ENCODE measurements at places on chromosomes 13 and 19.

DNA sequence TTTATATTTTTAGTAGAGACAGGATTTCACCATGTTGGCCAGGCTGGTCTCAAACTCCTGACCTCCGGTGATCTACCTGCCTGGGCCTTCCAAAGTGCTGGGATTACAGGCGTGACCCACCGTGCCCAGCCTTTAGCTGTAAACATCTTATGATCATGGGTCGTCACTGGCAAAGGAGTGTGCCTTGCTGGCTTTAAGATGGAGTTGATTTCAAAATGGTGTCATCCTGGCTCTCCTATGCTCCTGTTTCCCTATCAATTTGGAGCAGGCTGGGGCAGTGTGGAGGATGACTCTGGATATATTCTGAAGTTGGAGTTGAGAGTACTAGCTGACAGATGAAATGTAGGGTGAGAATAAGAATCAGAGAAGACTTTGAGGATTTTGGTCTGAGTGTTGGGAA lies 18.4 kb upstream of the ATP8A2 start:
- DNase-seq, result no peak

DNA sequence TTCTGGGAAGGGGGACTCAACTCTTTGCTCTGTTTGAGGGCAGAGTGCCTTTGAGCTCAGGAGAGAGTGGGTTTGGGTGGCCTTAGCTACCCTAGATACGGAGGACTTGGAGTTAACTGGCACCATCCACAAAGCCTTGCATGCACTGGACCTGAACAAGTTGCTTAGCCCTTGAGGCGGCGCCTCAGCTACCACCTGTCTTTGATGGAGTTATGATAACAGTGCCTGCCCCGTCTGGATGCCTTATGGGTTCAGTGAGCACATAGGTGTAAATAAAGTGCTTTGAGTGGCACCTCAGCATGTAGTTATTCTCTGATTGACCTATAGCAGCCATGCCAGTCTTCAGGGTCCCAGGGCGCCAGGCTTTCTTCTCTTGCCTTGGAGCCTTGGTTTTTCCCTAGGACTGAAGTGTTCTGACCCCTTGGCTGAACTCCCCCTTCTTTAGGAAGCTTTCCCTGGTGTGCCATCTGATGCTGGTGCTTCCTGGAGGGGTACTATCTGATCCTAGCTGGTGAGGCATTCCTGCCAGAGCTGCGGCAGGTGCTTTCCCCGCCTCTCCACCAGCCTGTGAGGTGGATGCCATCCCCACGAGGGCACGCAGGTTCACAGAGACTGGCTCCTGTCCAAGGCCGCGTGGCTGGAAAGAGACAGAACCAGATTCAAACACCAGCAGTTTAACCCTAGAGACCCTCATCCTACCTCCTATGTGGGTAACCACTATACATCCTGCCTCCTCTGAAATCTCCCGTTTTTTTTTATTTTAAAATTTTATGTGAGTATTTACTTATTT lies 5.8 kb downstream of the BCKDHA start:
- no peak for DNase-seq

DNA sequence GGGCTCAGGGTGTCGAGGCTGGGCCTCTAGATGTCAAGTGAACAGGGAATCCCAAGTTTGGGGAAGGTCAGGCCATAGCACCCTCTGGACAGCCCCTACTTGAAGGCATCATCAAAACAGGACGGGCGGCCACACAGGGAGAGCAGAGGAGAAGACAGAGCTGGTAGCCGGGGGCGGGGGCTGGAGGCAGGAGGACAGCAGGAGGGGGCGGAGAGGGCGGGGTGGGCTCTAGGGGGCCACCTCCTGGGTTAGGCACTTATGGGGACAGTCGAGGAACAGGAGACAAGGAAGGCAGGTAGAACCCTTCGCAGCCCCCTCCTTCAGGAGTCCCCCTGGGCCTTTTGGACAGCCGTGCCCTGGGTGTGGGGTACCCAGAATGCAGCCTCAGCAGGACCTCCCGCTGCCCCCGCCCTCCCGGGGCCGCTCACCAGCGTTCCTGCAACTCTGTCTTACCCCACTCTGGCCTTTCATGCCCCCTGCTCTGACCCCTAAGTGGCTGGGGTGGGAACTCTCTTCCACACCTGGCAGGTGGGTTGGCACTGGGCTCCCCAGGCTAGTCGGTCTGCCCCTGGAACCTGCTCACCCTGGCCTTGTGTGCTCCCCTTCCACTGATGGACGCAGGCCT lies 5.8 kb downstream of the SSBP4 start:
- no peak for DNase-seq

GRCh38 chr19:7799640-7800355 lies 30.2 kb upstream of the EVI5L start:
- peak; percentile 56 for DNase-seq

DNA sequence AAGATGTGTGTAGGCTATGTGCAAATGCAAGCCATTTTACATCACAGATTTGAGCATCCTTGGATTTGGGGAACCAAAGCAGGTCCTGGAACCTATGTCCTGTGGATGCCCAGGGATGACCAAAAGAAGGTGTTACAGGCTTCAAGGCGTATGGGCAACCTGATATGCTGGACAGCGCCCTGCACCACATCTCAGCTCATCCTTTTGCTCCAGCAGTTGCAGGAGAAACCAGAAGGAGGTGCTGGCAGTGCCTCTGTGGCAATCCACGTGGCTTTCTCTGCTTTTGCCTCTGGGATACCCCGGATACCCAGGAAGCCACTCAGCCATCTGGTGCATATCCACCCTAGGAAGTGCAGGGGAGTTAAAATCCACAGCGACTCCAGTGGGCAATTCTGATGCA lies 110.3 kb upstream of the VSTM2B start:
- DNase-seq, result no peak

Measured in fibroblast of skin of abdomen (primary cell).